ENCODE measurements at places on chromosomes 6 and 20. TPM values are rescaled to one million over a fixed set of nuclear protein-coding genes. Genes with fewer than 3 reads are reported as not detected.

DNA sequence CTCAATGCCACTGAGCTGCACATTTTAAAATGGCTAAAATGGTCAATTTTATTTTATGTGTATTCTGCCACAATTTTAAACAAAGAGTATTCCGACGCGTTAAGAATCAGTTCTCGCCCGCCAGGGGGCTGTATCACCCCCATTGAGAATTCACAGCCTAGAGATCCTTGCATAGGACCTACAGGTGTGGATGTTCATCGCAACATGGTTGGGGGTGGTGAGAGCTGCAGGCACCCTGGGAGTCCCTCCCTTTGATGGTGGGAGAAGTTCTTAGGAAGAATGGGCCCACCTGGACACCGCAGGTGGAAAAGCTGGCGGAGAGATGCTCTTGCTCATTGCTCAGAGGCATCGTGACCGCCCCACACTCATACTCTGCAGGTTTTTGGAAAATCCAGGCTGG lies 63.5 kb downstream of the SLC2A10 start:
- no peaks in the 10 kb centered on the region for H3K4me1 ChIP-seq
- no peak for DNase-seq
- H3K27ac ChIP-seq: no peak overlapping the region
- no peaks in the 10 kb centered on the region for H3K36me3 ChIP-seq
- H3K27me3 ChIP-seq: no peaks in the 10 kb centered on the region
- no peak overlapping the region for H3K4me3 ChIP-seq

Gene SFTA2
- not detected for total RNA-seq

Gene NRSN1
- total RNA-seq: not detected

Gene GRM1
- total RNA-seq: 0.07 TPM

Gene SDC4
- 87.1 TPM for total RNA-seq

DNA sequence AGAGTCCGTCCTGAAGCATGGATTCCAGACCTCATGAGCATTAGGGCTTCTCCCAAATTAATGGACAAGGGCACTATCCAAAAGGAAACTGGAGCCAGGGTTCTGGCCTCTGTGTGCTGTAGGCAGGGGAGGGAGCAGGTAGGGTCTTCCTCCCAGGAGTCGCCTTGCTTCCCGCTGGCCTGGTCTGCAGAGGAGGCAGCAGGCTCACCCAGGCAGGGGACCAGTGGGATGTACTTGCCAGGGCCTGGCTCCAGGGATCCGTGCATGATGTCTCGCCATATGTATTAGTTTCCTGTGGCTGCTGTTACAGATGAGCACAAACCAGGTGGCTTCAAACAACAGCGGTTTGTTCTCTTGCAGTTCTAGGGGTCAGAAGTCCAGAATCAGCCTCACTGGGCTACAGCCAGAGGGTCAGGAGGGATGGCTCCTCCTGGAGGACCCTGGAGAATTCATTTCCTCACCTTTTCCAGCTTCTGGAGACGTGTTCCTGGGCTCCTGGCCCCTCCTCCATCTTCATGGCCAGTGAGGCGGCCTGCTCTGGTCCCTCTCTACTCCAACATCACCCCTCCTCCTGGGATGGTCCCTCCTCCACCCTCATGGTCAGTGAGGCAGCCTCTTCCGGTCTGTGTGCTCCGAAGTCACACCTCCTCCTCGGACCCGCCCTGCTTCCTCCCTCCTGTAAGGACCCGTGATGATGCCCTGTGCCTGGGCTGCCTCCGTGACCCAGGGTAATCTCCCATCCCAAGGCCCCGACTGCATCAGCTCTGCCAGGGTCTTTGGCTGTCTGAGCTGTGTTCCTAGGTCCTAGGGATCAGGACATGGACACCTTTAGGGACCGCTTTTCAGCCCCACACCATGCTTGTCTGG lies 329.1 kb downstream of the CDH4 start:
- H3K4me1 ChIP-seq: no peaks in the 10 kb centered on the region
- H3K27ac ChIP-seq: no peak overlapping the region
- H3K27me3 ChIP-seq: no peaks in the 10 kb centered on the region
- no peak overlapping the region for H3K4me3 ChIP-seq
- DNase-seq: no peak

DNA sequence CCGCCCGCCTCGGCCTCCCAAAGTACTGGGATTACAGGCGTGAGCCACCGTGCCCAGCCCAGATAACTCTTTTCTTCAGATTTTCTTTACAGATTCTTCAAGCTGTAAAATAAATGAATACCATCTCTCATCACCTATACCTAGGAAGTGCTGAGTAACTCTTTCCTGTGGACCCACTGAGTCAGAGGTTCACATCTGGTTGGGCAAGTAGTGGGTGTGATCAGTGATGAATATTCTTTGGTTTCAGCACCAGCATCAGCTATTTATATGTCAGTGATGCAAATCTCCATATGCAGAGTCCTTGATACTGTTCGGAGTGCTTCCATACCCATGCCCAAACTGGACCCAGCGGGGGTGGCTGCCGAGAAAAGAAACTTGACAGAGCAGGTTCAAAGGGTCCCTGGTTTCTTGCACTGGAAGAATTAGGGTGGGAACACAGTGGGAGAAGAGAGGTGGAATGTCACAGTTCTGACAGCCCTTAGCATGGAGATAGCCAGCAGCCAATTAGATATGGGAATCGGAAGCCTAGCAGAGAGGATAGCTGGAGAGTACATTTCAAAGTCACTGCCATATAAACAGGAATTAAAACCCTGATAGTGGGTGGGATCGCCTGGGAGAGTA lies 64.9 kb upstream of the DDR1 start:
- no peak overlapping the region for H3K27ac ChIP-seq
- DNase-seq: no peak
- no peaks in the 10 kb centered on the region for H3K36me3 ChIP-seq
- H3K27me3 ChIP-seq: no peaks in the 10 kb centered on the region
- H3K4me3 ChIP-seq: no peak overlapping the region

DNA sequence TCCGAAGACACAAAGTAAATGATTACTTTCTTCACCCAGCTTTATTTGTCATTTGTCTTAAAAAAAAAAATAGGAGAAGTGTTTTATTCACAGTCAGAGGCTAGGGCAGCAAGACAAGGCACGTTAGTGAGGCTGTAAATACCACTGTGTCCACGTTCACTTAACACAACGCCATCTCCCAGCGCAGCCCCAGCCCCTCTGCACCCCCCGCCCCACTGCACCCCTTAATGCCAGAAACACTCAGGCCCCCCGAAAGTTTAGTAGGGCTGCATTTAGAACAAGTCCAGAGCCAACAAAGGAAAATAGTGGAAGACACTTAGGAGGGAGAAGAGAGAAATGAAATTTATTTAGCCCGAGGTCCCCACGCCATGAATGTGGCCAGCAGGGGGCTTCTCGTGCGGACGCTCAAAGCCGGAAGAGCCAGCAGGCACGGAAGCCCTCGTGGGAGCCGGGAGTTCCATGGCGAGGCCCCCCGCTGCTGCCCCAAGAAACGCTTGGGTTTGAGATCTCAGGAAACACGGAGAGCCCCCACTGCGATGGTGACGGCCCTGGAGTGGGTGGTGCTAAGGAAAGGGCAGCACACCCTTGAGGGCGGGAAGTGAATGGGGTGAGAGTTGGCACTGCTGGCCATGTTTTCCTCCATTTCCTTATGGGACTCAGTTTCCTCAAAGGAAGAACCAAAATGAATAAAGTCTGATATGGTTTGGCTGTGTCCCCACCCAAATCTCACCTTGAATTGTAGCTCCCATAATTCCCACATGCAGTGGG lies 50.2 kb downstream of the IYD start:
- no peaks in the 10 kb centered on the region for H3K27me3 ChIP-seq
- H3K4me3 ChIP-seq: peak overlapping the region; percentile 16
- H3K36me3 ChIP-seq: no peaks in the 10 kb centered on the region
- peak overlapping the region; percentile 26 for H3K27ac ChIP-seq
- DNase-seq: peak; percentile 71
- peaks cover 5% of the 10 kb centered on the region for H3K4me1 ChIP-seq

DNA sequence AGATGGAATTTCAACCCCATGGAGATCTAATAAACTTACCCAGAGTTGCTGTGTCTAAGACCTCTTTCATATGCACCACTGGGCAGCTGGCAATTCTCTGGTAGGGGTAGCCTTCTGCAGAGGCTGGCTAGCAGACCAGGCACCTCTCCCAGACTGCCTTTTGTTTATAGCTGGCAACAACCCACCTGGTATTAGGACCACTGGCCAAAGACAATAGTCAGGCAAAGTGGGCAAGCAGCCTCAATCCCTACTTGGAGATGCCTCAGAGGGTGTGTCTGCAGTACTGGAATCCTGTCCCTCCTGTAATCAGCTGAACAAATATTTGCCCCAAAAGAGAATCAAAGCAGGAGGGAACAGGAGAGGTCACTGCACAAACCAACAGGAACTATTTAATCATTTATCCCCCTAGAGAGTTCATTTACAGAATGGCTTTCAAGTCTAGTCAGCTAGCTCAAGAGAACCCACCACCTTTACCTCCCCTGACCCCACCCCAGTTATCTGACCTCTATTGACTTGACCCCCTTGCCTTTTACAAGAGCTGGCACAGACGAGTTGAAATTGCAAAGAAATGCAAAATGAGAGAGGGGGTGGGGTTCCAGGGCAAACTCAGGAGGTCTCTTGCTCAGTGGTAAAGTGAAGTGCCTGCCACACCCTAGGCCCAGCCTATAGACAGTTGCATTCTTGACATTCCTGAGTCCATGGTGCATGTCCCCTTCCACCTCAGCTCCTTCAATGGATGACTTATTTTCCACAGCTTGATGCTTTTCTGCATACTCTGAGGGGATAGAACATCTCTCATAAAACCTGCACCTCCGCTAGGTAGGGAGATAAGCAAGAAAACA lies 2.8 kb downstream of the BCL2L1 start:
- H3K27ac ChIP-seq: peak overlapping the region; percentile 98
- H3K4me1 ChIP-seq: peaks cover 32% of the 10 kb centered on the region
- no peaks in the 10 kb centered on the region for H3K36me3 ChIP-seq
- no peaks in the 10 kb centered on the region for H3K27me3 ChIP-seq

Gene ECT2L
- total RNA-seq: not detected

Gene CEP85L
- total RNA-seq: 2.9 TPM

DNA sequence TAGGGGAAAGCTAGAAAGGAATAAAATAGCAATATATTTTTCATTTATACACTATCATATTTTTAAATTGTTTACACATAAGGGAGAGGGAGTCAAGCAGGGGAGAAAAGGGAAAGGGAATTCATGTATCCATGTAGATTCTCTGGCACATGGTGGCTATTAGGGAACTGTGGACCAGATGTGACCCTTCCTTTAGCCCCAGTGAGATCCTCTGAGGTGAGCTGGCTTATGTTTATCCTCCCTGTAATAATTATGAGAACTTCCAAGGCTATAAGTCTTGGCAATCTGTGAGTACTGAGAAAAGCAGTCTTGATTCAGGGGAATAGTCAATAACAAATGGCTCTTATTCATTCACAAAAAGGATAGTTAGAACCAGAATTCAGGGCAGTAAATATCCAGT lies 42.6 kb downstream of the TSBP1 start:
- H3K4me1 ChIP-seq: no peaks in the 10 kb centered on the region
- H3K27ac ChIP-seq: no peak overlapping the region
- no peak overlapping the region for H3K4me3 ChIP-seq
- H3K27me3 ChIP-seq: no peaks in the 10 kb centered on the region
- H3K36me3 ChIP-seq: no peaks in the 10 kb centered on the region

Gene RNF146
- 19.5 TPM for total RNA-seq

Gene PLCB4
- 0.04 TPM for total RNA-seq

Gene ADGRB3
- total RNA-seq: 0.24 TPM

DNA sequence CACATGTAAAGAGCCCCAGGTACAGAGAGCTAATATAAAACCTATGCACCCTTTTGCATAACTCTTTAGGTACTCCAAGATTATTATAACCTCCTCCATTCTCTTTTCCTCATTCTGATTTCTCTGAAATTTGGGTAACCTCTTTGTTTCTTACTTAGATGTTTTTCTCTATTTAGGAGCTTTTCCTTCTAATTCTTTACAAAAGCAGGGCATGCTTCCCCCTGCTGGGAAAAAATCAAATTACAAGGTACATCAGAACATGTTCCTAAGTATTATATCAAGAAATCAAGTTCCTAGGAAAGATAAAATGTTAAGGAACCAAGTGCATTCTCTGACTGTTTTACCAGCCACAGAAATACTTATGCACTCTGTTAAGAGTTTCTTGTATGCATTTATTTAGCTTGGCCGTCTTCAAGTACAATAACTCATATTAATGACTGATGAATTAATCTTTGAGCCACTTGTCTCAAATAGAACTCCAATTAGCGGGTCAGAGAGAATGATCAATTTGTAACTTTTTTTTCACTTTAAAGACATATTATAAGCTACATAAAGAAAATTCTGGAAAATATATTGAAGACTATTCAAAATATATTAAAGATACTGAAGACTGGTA lies 2.1 kb downstream of the KHDRBS2 start:
- DNase-seq: no peak
- H3K27ac ChIP-seq: no peak overlapping the region
- no peaks in the 10 kb centered on the region for H3K4me1 ChIP-seq
- H3K27me3 ChIP-seq: no peaks in the 10 kb centered on the region
- no peaks in the 10 kb centered on the region for H3K36me3 ChIP-seq

DNA sequence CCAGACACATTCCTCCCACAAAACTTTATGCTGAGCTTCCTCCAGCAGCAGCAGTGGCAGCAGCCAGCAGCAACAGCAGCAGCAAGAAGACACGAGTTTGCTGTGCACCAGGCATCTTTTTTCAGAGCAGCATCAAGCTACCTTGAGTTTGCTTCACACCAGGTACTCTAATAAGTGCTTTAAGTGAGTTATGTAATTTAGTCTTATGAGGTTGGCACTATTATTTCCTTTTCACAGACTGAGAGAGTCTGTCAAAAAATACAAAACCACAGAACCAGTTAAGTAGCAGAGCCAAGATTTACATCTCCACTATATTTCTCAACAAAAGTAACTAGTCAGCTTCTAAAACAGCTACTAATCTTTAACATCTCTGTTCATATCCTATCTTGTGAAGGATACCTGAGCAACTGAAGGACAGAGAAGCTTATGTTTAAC lies 23.7 kb downstream of the RANBP9 start:
- H3K36me3 ChIP-seq: no peaks in the 10 kb centered on the region
- no peak overlapping the region for H3K27ac ChIP-seq
- no peaks in the 10 kb centered on the region for H3K4me1 ChIP-seq
- H3K27me3 ChIP-seq: no peaks in the 10 kb centered on the region

Gene CALHM4
- total RNA-seq: not detected

DNA sequence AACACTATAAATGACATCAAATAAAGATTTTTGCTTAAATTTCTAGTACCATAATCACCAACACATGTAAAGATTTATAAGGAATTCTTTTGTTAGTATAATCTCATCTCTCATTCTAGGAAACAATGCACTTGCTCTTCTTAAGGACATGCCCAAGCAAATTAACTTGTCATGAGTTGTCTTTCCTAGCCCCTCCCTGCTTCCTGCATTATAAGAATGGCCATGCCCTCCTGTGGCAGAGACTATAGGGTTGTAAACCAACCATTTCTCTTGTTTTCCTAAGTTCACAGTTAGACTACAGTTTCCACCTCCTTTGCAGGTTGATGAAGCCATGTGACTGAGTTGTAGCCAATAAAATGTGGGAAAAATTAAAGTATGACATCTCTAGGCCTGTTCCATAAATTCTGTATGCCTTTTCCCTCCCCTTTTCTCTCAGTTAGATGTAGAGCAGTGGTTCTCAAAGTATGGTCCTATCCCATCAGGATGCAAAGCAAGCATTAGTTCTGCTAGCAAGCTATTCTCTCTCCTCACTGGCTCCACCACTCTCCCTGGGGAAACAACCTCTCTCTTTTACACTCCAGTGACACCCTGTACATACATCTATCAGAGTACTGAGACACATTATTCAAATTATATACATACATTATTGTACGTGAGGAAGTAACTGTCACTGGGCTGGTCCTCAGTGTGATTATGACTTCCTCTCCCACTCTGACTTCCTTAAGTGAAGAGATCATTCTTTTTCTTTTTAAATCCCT lies 295.0 kb downstream of the PKHD1 start:
- no peak overlapping the region for H3K27ac ChIP-seq
- H3K27me3 ChIP-seq: no peaks in the 10 kb centered on the region
- no peaks in the 10 kb centered on the region for H3K36me3 ChIP-seq
- H3K4me3 ChIP-seq: no peak overlapping the region
- no peak for DNase-seq
